ENCODE measurements at places on chromosomes 12 and 14. TPM values are rescaled to one million over a fixed set of nuclear protein-coding genes. Genes with fewer than 3 reads are reported as not detected.

DNA sequence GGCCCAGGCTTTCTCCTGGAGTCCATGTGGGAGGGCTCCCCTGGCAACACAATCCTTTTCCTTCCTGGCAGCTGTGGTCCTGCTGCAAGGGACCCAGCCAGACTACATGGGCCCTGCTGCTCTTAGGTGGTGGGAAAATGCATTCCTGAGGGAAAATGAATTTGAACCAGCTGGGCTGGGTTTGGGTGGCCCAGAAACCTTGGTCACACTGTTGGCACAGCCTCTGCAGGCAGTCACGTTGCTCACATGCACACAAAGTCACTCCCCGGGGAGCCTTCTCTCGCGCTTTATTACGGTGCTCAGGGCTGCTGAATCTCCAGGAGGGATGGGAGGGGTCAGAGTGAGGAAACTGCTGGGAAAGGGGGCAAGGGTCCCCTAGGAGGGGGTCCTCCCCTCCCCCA, 17.2 kb downstream of the PLEKHG3 start:
- no peak for DNase-seq

The SMIM41 gene
- not detected for total RNA-seq

DNA sequence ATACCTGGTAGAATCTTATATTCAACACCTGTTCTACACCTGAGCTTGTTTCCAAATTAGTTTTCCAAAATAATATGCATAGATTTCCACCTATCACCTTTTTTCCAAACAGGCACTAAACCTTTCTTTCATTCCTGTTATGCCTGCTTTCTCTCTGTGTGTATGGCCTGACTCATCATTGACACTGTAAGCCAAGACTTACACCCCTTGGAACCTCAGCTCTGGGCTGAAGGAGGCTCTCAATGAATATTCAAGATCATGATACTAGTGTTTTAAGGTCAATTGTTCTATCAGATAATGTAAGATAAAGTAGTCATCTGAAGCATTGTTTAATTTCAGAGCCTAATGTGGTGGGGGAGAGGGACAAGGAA, 1193.3 kb downstream of the FLRT2 start:
- DNase-seq = no peak

DNA sequence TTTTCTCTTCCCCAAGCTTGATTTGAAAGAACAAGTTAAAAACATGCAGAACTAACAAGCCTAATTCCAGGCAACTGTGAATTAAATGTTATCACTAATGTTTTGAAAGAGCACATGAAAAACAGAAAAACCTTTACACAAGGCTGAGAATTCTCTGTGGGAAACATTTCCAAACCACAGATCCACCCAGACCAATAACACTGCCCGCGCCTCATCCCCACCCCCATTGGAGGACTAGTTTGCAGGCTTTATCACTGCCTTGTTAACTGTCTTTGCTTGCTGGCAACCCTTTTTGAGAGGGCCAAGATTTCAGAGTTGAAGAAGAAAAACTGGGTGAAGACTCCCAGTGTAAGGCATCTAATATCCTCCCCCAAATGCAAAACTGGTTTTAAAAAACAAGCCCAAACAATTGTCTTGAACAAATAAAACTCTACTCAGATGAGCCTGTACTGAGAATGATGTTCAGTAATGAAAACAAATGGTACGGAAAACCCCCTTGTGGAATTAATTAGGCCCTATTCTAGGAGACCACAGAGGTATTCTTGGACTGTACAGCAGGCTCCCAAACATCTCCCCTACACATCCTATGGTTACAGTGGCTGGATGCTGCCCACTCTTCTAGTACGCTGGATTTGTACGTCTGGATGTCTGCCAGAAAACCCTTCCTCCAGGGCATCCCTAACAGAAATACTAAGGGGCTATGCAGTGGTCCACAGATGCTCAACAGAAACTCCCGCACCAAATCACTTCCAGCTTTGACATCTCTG, 5.8 kb downstream of the MAX start:
- DNase-seq = no peak

DNA sequence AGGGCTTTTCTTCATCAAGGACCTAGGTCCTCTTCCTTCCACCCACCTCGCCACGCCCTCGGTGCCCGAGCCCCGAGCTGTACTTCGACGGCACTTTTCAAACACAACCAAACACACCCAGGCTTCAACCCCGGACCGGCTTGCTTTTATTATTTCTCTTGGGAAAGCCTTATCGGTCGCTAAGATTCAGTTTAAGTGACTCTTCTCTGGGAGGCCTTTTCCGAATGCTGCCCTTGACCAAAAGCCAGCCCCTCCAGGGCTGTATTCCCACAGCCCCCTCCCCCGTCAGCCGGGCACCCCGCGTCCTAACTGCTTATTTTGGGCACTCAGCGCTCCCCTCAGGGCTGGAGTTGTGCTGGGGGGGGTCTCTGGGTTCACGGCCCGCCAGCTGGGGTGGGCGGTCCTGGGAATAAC, 644 bp upstream of the PPP4R4 start:
- no peak for DNase-seq

The VDR gene
- not detected for total RNA-seq

GRCh38 chr12:99343960-99344359, 303.6 kb upstream of the GARIN6 start:
- DNase-seq = no peak

- peak; percentile 25 for DNase-seq
Observed at GRCh38 chr12:6478416-6478815, 7.9 kb upstream of the VAMP1 start.

DNA sequence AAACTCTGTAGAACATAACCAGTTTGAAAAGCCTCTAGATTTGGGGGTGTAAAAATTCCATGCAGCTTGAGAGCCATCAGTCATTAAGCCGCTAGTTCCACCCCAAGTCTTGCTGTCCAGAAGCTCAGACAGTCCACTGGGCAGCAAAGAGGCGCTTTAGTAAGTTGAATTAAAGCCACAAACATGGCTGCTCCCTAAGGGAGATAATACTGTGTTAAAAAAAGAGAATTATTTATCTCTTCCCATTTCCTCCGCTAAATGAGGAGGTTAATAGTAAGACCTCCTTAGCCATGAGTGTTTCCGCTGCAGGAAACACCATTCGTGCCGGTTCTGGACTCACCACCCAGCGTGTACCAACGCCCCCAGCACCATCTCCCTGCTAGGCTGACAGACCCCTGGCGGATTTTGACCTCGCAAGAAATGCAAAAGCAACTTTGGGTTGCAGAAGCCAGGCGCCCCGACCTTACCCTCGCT, 536 bp downstream of the TM7SF3 start:
- peak; percentile 45 for DNase-seq

DNA sequence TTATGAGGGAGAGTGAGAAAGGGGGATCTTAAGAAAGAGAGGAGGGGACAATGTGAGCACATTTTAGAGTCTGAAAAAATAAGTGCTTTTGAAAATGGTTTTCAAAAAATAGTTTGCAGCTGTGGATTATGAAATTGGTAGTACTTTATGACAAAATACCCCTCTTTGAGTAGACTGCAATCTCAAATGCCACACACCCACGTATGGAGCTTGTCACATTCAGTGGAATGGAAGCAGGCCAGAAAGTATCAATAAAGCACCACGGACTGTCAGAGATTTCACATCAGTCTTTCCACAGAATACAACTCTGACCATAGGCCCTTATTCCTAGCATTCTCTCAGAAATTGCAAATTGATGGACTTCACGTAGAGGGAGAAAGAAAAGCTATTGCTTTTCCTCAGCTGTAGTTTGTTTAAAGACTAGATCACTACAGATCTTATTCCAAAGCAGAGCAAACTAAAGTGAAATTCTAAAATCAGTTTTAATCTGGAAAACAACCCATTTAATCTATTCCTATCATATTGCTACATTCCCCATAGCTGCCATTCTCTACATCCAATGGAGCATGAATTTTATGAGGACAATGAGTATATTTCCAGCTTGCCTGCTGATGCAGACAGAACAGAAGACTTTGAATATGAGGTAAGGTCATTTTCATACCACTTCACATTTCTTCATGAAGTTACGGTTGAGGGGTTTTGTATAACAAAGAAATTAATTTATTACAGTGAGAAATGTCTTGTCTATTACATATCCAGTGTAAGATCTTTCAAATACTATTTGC, 321.3 kb downstream of the PDZRN4 start:
- DNase-seq = no peak

- no peak for DNase-seq
Observed at GRCh38 chr12:57165741-57166140, 18.3 kb upstream of the LRP1-AS start.

- no peak for DNase-seq
Observed at GRCh38 chr12:12181511-12181910, 85.3 kb downstream of the LRP6 start.

The P2RX2 gene
- total RNA-seq = not detected

DNA sequence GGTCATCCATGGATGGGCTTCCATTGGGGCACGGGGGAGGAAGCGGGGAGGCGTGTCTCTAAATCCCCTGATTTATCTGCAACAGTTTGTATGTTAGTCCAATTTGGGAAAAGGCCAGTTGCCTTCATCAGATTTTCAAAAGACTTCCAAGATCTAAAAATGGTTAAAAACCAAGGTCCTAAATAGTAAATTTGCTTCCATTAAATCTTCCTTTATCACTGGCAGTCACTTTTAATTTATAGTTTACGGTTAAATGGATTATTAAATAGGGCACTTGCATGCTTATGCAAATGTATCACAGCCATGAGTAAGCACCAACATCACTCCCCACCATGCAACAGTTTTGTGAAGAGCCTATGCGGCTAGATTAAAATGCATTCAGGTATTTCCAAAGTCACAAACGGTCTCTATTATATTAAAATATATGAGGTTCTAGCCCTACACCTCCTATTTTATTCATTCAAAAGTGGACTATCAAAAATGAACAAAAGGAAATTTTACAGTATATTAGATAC, 108.2 kb upstream of the GPHB5 start:
- DNase-seq = no peak

GRCh38 chr12:55065535-55065934, 45.8 kb downstream of the NEUROD4 start:
- DNase-seq = no peak

- DNase-seq = no peak
Observed at GRCh38 chr12:2557597-2557996, 237.2 kb upstream of the FKBP4 start.

All from cardiac muscle cell (in vitro differentiated cells and primary cell).